Nephron progenitor cell (in vitro differentiated cells): ENCODE measurements at places on chromosomes 11 and 22.
A peak's percentile ranks its signal among the peaks of the same experiment; 100 is the strongest.

DNA sequence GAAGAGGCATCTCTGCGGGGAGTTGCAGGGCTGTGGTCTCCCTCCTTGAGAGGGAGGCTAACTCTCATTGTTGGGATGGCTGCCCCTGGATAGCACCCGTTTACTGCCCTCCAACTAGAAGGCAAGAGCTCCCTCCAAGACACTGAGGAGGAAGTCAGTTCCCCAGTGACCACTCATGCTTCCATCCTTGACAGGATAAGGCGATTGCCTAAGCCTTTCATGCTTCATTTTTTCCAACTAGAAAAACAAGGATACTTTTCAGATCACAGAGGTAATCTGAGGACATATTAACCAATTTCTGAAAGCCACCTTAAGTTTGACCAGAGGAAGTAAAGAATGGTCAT, 186.6 kb downstream of the MAML2 start:
- H3K4me3 ChIP-seq = no peak overlapping the region
- H3K4me1 ChIP-seq = peaks cover 63% of the 10 kb centered on the region
- H3K27ac ChIP-seq = peak overlapping the region; percentile 93
- peaks cover 6% of the 10 kb centered on the region for H3K36me3 ChIP-seq

DNA sequence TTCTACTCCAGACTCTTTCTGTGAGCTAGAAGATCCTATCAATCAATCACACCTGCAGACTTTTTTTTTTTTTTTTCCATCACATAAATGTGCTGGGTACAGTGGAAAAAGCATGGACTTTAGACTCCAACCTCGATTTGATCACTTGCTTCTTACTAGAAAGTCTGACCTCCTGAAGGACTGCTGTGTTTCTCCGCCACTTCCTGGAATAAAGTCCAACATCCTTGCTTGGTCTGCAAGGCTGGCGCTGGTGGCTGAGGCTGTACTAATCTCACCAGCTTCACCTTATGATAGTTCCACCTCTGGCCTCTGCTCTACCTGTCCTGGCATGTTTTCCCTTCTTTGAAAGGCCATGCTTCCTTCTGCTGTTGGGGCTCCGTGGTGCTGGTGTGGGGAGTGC, 60.9 kb upstream of the SESN3 start:
- no peaks in the 10 kb centered on the region for H3K36me3 ChIP-seq
- H3K4me3 ChIP-seq = no peak overlapping the region
- H3K4me1 ChIP-seq = peaks cover 21% of the 10 kb centered on the region
- peaks cover 4% of the 10 kb centered on the region for H3K27me3 ChIP-seq
- DNase-seq = no peak

- H3K4me1 ChIP-seq = peaks cover 58% of the 10 kb centered on the region
- H3K36me3 ChIP-seq = no peaks in the 10 kb centered on the region
- no peak overlapping the region for H3K27ac ChIP-seq
- peaks cover 47% of the 10 kb centered on the region for H3K27me3 ChIP-seq
Measured at GRCh38 chr11:113574171-113574570, 99.0 kb upstream of the DRD2 start.

DNA sequence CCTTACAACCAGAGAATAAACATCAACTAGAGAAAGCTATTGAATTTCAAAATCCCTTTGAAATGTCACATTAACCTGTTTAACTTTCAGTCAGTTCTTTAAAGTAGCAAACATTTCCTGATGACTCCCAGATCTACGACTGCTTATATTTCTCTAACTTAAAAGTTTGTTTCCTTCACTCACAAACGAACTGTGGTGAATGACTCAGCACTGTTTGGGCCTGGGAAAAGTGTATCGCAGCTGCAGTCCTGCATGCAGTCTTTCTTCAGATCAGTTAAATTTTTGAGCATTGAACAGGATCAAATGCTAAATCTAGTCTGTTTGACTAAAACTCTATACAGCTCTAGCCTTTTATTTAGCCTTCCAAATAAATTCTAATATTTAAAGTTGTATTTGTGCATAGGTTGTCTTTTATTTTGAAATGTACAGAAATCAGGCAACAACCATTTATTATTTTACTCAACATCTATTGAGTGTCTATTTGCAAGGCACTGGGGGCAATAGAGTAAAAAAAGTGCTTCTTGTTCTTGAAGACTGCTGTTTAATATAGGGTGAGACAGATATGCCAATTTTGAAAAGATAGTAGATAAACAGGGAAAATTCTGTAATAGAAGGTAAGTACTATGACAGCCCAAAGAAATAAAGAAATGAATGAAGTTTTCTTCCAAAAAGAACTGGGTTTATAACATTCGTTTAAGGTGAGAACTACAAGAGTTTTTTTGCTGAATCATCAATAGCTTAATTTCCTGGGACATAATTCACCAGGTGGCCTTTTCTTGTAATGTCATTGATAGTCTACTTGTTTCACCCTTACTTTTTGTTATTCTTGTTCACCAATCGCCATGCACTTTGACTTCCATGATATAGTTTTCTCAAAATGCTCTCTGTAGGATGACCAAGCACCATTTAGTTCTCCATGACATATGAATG, 235.4 kb downstream of the METTL15 start:
- H3K4me1 ChIP-seq = peaks cover 13% of the 10 kb centered on the region
- no peak overlapping the region for H3K4me3 ChIP-seq
- no peaks in the 10 kb centered on the region for H3K27me3 ChIP-seq
- DNase-seq = no peak

- H3K27ac ChIP-seq = peak overlapping the region; percentile 99
- H3K4me3 ChIP-seq = peak overlapping the region; percentile 92
- peaks cover 36% of the 10 kb centered on the region for H3K36me3 ChIP-seq
- peaks cover 14% of the 10 kb centered on the region for H3K27me3 ChIP-seq
Measured at GRCh38 chr22:36528341-36528740, 625 bp downstream of the EIF3D start.
